ENCODE measurements at places on chromosomes 5 and 9. TPM values are rescaled to one million over a fixed set of nuclear protein-coding genes. Genes with fewer than 3 reads are reported as not detected.

Gene PTPRD
- not detected for total RNA-seq

Gene EIF4E1B
- total RNA-seq = not detected

DNA sequence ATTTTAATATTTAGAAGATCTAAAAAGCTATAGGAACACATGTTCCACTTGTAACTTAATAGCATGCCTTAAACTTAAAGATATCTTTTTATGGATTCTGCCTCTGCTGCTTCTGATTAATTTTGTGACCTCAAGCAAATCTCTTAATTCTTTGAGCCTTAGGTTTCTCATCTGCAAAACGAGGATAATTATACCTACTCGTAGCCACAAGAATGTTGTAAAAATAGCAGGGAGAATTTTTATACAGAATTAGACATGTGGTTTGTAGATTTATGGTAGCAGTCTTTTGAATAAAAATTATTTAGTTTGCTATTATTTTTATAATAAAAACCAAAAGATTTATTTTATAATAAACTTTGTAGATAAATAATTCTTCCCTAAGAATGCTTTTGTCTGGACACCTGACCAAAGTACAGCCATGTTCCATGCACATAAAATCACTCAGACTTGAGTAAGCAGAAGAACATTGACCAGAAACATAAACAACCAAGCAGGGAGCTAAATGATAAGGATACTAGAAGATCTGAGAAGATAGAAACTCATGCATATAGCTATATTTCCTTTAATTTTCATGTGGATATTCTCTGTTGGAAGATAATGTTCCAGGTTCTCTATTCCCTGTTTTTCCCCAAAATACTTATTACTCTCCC is 18.5 kb downstream of the C9orf85 start:
- H3K36me3 ChIP-seq = no peaks in the 10 kb centered on the region
- DNase-seq = peak; percentile 63
- H3K27ac ChIP-seq = peak overlapping the region; percentile 87
- H3K4me1 ChIP-seq = peaks cover 29% of the 10 kb centered on the region

GRCh38 chr5:136228136-136228757 is 35.3 kb upstream of the SMIM32 start:
- H3K27me3 ChIP-seq = no peaks in the 10 kb centered on the region
- no peaks in the 10 kb centered on the region for H3K36me3 ChIP-seq
- H3K4me1 ChIP-seq = no peaks in the 10 kb centered on the region
- H3K4me3 ChIP-seq = no peak overlapping the region
- no peak overlapping the region for H3K27ac ChIP-seq

- H3K27ac ChIP-seq = peak overlapping the region; percentile 81
- peaks cover 4% of the 10 kb centered on the region for H3K36me3 ChIP-seq
Measured at GRCh38 chr5:149415066-149415967, 36.2 kb upstream of the IL17B start.

DNA sequence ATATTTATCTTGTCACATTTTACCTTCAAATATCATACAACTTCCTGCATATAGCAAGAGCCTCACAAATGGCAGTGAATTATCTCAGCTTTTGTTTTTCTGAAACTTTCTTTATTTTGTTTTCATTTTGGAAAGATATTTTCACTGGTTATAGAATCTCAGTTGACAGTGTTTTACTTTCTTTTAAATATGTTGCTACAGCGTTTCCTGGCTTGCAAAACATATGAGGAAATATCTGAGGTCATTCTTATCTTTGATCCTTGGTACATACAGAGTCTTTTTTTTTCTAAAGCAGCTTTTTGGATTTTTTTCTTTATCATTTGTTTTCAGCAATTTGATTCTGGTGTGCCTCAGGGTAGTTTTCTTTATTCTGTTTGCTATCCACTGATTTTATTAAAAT is 77.6 kb upstream of the CEP78 start:
- no peaks in the 10 kb centered on the region for H3K4me1 ChIP-seq
- 0 out of 2 replicates have a peak, but pooled peaks cover 14% of the 10 kb centered on the region for H3K27me3 ChIP-seq
- H3K27ac ChIP-seq = no peak overlapping the region
- DNase-seq = no peak
- no peak overlapping the region for H3K4me3 ChIP-seq

DNA sequence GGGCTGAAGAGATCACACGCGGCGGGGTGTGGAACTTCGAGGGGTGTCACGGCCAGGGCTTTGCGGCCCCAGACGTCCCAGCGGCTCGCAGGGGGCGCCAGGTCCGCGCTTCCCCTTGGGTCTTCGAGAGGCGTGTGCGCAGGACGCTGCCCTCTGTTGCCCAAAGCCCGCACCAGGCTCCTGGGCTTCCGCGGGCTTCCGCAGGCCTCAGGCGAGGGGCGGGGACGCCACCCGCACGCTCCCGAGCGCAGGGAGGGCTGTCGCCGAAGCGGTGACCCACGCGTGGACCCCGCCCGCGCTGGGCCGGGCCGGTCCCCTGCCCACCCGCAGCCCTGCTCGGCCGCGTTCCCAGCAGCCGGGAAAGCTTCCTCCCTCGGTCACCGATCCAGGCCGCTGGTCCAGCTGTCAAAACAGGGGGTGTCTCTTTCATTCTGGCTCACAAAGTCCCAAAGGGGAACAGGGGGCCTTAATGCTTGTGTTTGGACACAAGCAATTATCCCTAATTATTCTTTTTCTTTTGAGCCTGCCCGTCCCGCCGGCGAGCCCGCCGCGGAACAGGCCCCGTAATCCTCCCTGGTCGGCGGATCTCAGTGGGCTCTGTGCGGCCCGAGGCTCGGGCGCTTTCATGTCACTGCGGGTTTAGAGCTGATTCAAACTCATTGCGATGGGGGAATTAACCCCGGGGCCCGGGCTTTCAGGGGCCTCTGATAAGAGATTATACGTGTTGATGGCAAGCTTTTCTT is 60.6 kb downstream of the TMEM174 start:
- H3K27ac ChIP-seq = no peak overlapping the region
- no peaks in the 10 kb centered on the region for H3K36me3 ChIP-seq
- peaks cover 25% of the 10 kb centered on the region for H3K4me1 ChIP-seq
- no peak overlapping the region for H3K4me3 ChIP-seq
- H3K27me3 ChIP-seq = no peaks in the 10 kb centered on the region
- DNase-seq = no peak

Data from GM23248 (cell line).